Hematopoietic multipotent progenitor cell treated with erythropoietin and hydrocortisone succinate and interleukin-3 and kit ligand, for 4 days (in vitro differentiated cells): ENCODE measurements at places on chromosomes 5 and 9.

DNA sequence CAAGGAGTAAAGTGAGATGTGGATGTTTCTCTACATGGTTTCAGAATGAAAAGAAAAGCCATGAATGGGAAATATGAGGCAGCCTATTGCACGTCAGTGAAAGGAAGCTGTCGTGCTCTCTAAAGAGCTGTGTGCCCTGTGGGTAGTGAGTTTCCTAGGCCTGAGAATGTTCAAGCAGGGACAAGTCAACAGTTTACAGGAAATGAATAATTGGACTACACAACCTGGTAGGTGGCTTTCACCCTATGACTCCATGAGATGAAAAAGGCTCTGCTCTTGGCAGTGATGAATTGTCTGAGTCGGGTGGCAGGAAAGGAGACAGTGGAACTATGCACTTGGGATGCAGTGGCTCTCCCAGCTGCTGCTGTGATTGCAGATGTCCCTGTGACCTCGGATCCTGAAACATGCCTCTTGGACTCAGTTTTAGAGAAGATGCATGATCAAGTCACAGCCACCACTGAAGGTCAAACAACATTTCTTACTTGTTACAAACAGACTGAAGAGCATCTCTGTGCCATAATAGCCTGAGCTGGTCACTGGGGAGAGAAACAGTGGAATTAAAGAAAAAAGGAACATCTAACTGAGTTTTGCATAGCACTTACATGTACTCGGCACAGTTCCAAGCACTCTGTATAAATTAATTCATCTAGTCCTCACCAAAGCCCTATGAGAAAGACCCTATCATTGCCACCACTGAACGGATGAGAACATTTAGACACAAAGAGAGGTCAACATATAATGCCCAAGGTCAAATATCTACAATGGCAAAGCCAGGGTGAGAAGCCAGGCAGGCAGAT is 293.7 kb downstream of the SPOCK1 start:
- no peak for DNase-seq

DNA sequence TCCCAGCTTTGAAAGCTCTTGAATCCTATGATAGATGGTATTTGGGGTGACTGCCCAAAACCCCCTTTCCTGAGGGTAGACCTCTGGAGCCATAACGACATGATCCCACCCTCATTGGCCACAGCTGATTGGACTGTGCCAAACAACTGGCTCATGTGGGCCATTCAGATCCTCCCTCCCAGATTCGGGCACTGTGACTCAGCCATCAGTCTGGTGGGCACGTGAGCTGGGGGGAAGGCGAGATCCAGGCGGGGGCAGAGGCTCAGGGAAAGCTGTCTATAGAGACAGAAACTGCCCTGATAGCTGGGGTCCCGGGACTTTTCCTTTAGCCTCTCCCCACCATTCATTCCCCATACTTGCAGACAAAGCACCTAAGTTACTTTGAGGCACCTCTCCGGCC is 15.1 kb upstream of the NCS1 start:
- DNase-seq: no peak

DNA sequence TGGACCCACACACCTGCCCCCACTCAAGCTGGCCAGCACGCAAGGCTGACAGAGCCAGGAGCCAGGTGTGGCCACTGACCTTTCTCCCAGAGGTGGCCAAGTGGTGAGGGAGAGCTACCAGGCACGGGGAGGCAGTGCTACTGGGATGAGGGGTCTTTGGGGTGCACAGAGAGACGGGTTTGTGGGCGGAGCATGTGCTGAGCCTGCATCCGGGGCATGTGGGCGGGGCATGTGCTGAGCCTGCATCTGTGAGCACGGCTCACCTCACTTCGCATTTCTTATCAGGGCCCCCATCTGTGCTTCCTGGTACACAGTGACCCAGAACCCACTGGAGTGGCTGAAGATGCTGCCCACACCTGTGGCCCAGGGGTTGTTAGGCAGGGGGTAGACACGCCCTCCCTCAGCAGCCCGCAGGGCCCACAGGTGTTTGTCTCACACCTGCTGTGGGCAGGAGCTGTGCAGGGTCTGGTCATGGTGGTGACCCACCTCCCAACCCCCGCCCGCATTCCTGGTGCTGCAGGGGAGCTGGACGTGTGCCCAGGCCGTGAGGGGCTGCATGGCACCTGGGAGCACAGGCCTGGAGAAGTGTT is 21.5 kb downstream of the CCDC187 start:
- DNase-seq: peak; percentile 26

DNA sequence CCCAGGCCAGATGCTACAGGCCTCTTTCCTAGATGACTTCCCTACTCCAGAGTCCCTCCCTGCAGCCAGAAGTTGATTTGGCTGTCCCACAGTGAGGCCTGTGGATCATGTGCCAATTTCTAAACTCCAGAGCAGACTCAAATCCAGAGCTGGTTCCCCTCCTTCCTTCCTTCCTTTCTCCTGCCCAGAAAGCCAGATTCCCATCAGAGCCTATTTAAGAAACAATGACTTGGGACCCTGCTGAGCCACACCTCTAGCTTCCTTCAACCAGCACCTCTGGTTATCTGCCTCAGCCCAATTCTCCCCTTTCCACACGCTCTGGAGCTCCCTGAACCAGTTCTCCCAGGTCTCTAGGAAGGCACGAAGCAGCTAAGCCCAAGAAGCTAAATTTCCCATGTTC is 7.2 kb downstream of the FAM219A start:
- DNase-seq: no peak

- DNase-seq: no peak
Observed at GRCh38 chr9:75063556-75064305, 24.2 kb downstream of the NMRK1 start.

- no peak for DNase-seq
Observed at GRCh38 chr9:79603222-79603920, 31.6 kb downstream of the TLE4 start.

DNA sequence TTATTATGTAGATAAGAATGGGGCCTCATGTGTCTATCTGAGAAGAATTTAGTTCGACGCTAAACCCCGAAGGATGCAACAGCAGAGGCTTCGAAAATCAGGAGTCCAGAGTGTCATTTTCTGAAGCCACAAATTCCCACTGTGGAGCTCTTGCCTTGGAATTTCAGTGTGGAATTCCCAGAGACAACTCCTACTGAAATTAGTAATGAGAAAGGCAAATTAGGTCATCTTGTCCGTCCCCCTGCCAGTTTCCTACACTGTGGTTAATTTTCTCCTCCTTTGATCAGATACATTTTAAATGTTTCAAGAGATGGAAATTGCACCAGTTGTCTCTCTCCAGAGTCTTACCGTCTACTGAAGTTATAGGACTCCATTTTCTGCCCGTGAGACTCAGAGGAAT is 633.6 kb downstream of the BNC2 start:
- no peak for DNase-seq

DNA sequence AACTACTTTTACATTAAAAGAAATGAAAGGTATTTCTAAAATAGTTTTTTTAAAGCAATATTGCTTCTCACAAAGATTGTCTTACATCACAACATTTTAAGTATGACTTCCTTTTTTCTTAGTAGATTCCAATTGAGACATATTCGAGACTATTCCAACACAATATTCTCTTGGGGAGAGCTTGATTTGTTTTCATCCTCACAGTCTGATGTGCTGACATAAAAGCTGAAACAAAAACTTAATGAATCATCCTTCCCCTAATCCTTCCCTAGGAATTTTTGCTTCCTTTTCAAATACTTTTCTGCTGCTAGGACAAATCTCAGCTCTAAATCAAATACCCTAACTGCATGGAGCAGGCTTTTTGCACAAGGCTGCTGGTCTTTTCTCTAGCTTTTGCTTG is 245.8 kb upstream of the MAP3K1 start:
- DNase-seq: no peak

GRCh38 chr9:14932641-14933040 is 22.4 kb upstream of the FREM1 start:
- DNase-seq: no peak

GRCh38 chr9:134689321-134690181 is 47.9 kb downstream of the COL5A1 start:
- peak; percentile 46 for DNase-seq

DNA sequence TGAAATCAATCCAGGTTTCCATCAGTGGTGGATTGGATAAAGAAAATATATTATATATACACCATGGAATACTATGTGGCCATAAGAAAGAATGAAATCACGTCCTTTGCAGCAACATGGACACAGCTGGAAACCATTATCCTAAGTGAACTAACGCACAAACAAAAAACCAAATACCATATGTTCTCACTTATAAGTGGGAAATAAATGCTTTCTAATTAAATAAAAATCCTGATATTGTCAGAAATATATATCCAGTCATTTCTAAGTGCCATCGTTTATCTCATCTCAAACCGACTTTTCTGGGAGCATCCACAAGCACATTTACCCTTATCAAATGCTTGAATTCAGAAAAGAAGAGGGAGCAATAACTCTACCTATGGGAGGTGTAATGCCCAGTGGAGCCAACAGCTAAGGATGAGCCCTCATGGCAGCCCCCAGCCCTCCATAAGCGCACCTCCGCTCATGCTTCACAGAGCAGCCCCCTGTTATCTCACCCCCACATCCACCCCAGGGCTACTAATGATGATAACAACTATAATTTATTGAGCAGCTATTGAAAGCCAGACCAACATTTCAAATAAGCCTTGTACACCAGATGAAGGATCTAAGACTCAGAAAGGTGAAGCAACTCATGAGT is 101.7 kb upstream of the SPOCK1 start:
- no peak for DNase-seq

DNA sequence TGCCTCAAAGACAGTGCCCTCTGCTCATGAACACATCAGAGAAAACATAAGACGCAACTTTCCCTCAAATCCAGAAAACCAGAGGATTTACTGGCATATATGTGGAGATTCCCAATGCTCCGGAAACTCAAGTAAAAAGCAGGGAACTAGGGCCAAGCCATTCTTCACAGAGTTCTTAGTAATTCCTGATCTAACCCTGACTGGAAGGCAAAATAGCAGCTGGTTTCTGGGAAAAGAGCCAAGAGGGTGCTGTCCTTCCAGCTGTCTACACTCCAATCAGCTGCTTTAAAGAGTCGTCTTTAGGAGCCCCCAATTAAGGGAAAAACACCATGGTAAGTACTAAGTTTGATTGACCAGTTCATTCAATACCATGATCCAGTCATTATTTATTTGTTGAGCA is 49.6 kb downstream of the GNA14 start:
- no peak for DNase-seq

- DNase-seq: no peak
Observed at GRCh38 chr9:87065981-87066380, 118.7 kb upstream of the GAS1 start.

DNA sequence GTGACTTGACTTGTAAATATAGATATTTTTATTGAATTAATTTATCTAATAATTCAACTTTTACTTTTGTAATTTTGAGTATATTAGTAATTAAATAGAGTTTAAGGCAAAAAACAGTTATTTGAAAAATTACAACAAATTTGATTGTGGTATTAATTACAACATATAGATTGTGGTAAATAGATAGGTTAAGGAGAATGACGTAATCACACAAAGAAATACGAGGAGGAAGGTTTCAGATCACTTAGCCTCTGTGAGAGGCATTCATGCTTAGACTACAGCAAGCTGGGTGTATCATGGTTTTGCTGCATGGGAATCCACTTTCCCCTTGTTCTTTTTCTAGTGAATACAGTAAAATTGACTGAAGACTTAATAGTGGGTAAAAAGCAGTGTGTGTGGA is 878.4 kb upstream of the EDIL3 start:
- peak; percentile 4 for DNase-seq

DNA sequence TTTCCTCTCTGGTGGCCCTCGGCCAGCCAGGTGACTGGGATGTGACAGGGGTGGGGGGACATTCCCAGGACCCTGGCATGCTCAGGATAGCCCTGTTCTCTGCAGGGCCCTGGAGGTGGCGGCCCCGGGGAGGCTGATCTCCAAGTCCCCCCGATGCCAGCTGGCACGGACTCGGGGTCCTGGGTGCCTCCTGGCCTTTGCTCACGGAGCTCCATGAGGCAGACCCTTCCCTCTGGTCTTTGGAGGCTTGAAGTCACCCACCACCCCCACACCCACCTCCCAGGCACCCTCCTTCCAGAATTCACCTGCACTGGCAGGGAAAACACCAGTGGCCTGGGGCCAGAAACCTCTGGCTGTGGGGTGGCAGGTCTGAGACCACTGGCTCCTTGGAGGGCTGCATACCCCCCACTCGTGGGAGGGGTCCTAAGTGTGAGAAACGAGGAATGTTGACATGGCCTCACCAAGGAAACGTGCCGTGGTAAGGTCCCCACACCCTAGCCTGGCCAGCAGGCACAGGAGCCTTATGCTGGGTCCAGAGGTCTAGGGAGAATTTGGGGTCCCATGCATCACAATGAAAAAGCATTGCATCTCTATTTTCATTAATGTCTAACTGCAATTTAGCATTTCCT is 130.8 kb upstream of the FAM120A start:
- no peak for DNase-seq

GRCh38 chr9:83521411-83521810 is 16.8 kb downstream of the FRMD3 start:
- DNase-seq: no peak

- DNase-seq: no peak
Observed at GRCh38 chr5:170722316-170722715, 61.2 kb upstream of the GABRP start.

DNA sequence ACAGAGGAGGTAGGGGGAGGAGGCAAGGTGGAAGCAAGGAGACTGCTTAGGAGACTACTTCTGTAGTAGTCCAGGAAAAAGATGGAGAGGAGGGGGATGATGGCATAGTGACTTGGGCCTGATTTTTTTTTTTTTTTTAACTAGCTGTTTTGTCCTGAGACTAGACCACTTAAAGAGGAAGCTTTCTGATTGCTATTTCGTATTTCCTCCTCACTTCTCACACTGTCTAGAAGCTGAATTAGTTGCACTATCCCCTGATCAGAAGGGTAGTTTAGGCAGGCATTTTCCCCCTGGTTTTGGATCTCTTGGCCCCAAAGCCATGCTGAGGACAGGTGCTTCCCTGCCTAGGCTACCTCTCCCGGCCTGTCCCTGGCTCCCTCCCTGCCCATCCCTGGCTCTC is 14.9 kb downstream of the LARP1 start:
- no peak for DNase-seq

DNA sequence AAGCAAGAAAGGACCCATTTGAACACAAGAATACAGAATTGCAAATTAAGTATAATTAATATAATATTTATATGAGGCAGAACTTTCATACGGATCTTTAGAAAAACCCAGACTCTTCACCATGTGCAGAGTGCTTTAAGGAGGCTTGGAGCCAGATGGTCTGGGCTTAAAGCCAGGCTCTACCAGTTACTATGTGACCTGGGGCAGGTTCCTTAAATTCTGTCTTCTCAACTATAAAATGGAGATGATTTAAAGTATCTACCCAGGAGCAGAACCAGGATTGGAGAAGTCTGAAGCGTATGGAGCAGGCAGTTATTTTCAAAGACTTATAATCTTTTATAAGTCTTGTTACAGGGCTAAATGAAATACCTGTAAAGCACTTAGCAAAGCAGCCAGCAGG is 202.1 kb downstream of the TSSK1B start:
- DNase-seq: no peak

DNA sequence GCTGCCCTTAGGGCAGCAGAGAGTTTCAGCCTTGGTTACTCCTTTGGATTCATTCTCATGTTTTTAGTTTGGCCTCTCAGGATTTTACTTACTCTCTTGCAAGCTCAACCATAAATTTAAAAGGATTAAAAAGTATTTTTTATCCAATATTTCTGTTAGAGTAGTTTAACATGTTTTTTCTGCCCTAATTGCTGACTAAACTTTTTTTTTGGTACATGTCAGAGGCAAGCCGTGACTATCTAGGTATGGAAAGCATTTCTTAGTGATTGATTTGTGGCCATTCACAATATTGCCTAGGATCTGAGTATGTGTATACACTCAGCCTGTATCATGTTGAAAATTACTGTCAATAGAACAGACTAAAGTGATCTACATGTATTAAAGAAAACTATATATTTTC is 92.1 kb downstream of the MELK start:
- no peak for DNase-seq

GRCh38 chr9:79661279-79661678 is 89.5 kb downstream of the TLE4 start:
- DNase-seq: peak; percentile 49
